Glutamatergic neuron (in vitro differentiated cells): ENCODE measurements at places on chromosomes 11 and 22.
A peak's percentile ranks its signal among the peaks of the same experiment; 100 is the strongest.

DNA sequence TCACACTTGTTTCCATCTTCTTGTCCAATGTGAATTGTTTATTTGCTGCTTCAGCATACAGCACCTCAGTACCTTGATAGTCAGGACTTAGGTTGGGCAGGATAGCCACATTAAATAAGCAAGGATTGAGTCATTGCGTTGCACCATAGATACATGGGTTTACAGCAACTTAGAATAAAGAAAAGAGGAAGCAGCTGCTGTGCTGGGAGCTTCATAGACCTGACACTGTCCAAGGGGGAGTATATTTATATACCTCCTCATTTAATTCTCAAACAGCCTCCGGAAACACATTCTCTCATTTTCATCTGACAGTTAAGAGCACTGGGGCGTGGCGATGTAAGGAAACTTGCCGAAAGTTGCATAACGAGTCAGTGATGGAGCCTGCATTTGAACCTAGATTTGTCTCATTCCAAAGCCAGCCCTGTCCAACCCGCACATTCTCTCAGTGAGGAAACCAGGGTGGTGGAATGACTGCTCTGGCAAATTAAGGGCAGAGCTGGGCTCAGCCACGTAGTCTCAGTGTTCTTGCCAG, 42.2 kb downstream of the UBASH3B start:
- DNase-seq, result no peak

DNA sequence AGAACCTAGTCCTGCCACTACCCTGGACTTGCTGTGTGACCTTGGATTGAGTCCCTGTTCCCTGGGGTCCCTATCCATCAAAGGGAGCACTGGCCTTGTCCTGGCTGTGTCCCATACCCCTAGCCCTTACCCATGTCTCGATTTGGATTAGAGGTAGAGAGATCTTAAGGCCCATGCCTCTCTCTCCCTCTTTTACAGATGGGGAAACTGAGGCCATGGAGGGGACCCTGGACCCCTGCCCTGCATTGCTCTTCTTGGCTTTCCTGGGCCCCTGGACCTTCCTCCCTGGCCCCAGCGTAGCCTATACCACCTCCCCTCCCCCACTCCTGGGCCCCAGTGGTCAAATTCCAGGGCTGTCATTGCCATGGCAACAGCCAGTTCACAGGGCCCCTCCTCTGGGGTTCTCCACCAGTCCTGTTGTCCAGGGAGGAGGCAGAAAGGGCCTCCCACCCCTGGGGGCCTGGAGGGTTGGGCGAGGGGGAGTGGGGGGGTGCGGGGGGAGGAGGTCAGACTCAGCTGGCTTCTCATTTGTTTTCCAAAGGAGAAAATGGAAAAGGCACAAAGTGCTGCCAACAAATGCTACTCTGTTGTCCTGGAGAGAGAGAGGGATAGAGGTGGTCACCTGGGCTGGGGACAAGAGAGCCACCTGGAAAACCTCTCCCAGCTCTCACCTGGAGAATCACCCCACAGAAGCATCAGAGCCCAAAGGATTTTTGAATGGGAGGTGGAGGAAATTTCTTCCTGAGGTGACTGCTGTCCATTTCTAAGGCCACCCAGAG, 23.3 kb downstream of the ARHGEF17 start:
- peak; percentile 52 for DNase-seq

- no peak for DNase-seq
Measured at GRCh38 chr11:9231848-9232177, 33.3 kb downstream of the DENND5A start.

DNA sequence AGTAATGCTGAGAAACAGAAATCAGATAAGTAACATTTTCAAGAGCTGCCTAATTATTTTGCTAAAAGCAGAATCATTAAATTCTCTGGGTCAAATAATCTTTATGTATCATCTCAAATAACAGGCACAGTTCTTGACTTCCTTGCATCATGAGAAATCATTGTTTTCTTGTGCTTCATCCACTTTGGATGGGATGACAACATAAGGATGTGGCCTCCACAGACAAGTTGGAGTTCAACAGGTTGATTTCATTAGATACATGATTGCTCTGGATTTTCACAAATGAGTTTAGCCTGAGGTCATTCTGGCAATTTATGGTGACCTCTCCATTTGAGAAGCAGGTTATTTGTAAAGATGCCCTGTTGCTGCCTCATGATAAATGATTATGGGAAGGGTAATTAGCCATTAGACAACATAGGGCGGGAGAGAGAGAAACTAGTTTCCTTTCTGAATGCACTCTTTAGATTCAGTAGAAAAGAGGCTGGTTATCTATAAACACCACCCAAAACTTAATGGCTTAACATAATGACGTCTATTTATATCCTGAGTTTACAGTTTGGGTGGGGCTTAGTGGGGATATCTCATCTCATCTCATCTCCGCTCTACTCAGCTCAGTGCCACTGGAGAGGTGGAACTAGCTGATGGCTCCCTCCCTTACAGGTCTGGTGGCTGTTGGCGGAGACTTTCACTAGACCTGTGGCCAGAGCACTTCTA, 35.0 kb upstream of the ADORA2A start:
- DNase-seq, result no peak

DNA sequence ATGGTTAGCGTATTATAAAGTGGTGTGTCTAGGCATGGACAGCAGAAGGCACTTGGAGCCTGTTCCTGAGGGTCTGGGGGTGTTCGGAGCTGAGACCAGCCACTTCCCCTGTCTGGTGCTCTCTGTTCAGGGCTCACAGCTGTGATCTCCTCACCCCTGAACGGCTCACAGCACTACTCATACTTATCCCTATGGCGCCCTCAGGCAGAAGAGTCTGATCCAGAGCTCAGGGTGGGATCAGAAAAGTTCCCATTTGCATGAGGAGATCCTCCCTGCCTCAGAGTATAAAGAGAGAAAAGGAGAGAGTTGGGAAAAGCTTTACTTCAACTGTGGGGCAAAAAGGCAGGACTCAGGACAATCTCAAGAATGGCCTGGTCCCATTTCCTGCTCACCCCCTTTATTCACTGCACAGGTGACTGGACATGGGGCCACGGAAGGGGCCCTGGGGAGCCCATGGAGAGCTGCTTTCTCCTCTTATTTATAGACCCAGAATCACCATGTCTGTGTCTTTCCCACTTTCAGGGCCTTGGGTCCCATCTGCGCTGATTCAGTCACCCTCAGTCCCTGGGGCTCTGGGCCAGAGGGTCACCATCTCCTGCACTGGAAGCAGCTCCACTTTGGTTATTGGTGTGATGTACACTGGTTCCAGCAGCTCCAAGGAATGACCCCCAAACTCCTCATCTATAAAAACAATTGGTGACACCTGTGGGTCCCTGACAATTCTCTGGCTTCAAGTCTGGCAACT, 97.0 kb upstream of the TOP3B start:
- DNase-seq, result no peak

DNA sequence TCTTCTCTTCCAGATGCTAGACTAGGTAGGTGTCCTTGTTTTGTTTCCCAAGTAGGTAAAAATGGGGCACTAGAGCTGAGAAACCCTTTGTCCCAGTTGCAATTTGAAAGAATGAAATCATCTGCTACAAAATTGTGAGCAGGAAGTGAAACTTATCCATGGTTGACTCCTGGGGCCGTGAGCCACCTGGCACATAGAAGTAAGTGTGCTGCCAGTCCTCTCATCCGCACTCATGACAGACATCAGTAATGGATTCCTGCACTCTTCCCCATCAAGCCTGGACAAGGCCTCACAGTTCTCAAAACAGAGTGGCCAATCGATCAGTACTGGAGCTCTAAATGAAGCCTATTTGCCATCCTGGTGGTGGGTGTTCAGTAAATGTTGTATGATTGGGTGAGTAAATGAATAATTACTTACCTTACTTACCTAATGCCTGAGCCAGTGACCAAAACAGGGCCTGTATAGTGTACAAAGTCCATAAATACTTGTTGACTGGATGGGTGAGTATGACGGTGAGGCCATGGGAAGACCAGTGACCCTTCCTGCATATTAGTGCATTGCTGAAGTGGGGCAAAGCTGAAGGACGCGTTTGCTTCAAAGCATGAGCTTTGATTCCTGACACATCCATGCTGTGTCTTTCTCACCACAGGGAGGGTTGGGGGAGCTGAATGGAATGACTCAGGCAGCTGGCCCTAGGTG, 68.9 kb upstream of the HEPHL1 start:
- DNase-seq, result no peak

DNA sequence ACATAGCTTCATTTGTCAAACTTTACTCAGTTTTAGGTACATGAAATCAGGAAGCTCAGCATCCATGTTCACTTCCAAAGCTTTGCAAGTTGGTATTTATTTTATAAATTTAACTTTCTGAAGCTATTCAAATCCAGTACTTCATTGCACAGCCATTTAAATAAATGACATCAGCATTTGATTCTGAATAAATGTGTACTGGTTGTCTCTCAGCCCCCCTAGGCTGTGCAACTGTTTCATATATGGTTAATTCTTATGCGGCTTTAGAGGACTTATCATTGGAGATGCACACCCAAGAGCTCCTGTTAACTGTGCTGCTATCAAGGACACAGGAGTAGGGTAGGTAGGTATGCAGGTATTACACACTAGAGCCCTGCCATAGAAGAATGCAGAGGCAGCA, 325.1 kb downstream of the SOX6 start:
- DNase-seq, result no peak

DNA sequence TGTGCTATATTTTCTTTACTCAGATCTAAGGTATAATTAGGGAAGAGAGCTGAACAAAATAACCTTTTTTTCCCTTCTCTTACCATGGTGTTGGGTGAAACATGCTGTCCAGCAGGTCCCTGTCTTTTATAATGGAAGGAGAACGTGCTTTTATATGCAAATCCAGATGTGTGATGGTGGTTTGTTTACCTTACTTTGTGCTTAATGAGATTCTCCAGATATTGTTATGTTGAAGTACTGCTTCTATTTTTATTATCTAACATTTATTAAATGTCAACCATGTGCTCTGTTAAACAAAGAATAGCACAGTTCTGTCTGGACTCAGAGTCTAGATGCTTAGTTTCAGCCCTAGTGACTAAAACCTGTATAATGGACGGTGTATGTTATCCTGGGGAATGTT, 10.1 kb upstream of the GRIK4 start:
- DNase-seq, result no peak

GRCh38 chr22:49344161-49344560, 483.5 kb downstream of the BRD1 start:
- no peak for DNase-seq

DNA sequence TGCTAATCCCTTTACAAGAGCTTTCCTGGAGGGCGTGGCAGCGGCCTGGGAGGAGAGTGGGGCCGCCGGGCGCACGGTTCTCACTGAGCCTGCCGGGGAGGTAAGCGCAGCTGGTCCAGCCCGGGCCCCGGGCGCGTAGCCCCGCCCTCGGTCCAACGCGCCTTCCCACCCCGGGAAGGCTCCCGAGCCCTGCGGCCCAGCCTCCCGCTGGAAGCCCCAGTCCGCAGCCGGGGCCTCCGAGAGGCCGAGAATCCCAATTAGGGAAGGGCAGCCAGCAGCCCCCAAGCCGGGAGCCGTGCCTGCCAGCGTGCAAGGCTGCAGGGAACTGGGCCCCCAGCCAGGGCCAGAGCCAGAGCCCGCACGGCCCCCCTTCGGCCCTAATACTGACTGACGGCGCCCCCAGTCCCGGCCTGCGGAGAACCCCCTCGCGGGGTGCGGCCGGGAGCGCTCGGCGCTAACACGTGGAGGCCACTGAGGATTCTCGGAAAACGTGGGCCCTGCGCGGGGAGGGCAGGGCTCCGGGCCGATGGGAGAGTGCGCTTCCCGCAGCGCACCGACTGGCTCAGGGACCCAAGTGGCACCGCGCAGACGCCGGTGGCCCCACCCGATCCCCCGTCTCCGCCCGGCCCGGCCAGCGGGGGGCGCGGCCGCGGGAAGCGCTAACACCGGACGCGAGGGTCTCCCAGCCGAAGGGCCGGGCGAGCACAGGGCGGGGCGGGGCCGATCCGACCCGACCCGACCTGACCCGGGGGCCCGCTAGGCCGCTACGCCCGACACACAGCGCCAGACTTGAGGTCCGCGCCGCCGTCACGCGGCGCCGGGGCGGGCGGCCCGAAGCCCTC, 5.7 kb downstream of the ZFTA start:
- peak; percentile 66 for DNase-seq

DNA sequence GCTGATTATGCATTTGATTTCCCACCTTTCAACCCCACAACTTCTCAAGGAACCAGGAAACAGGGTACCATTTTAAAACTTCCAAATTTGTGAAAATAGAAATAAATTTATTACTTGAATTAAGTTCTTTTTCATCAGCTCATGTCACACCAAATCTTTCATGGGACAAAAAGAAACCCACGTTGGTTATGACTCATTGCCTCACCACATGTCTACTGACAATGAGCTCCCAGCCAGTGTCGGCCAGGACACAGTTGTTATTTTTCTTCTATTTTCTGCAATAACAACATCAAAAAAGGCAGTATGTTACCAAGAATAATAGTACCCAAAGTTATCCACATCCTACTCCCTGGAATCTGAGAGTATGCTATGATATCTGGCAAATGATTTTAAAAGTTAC, 17.3 kb downstream of the MS4A6A start:
- no peak for DNase-seq

DNA sequence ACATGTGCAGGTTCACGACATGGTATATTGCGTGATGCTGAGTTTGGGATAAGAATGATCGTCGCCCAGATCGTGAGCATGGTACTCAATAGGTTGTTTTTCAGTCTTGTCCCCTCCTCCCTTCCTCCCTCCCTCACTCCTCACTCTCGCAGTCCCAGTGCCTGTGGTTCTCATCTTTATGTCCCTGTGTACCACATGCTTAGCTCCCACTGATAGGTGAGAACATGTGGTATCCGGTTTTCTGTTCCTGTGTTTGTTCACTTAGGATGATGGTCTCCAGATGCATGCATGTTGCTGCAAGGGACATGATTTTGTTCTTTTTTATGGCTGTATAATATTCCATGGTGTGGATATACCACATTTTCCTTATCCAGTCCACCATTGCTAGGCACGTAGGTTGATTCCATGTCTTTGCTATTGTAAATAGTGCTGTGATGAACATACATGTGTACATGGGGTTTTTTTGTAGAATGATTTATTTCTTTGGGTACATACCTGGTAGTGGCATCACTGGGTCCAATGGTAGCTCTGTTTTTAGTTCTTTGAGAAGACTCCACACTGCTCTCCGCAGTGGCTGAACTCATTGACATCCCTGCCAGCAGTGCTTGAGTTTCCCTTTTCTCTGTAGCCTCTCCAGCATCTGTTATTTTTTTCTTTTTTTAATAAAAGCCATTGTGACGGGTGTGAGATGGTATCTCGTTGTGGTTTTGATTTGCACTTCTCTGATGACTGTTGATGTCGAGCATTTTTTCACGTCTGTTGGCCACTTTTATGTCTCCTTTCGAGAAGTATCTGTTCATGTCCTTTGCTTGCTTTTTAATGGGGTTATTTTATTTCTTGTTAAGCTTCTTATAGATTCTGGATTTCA, 16.4 kb downstream of the ZBED4 start:
- no peak for DNase-seq

DNA sequence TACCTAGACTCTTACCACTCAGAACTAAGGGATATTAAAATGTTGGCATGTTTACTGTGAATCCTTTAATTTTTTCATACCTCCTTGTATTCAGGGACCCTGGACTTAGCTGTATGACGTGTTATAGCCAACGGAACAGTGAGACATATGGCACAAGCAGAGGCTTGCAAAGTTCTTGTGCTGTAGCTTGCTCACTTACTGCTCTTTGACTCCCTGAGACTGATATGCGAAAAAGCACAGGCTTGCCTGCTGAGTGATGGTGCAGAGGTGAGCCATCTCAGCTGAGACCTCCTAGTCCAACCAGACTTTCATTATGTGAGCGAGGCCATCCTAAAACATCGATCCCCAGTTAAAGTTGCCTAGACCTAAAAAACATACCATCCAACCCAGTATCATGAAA, 811.0 kb downstream of the METTL15 start:
- no peak for DNase-seq

GRCh38 chr11:107151158-107151557, 132.9 kb upstream of the GUCY1A2 start:
- no peak for DNase-seq

GRCh38 chr11:111982019-111982464, 43.2 kb upstream of the DLAT start:
- peak; percentile 63 for DNase-seq
